ENCODE measurements at places on chromosomes 1 and 21. TPM values are rescaled to one million over a fixed set of nuclear protein-coding genes. Genes with fewer than 3 reads are reported as not detected.

GRCh38 chr1:183620311-183620710 lies 15.3 kb downstream of the ARPC5 start:
- no peak for DNase-seq

- DNase-seq, result no peak
These were observed 116.2 kb downstream of the NFIA start for GRCh38 chr1:61198554-61198953.

- no peak for DNase-seq
These were observed 8.0 kb upstream of the FTCD start for GRCh38 chr21:46163380-46163779.

DNA sequence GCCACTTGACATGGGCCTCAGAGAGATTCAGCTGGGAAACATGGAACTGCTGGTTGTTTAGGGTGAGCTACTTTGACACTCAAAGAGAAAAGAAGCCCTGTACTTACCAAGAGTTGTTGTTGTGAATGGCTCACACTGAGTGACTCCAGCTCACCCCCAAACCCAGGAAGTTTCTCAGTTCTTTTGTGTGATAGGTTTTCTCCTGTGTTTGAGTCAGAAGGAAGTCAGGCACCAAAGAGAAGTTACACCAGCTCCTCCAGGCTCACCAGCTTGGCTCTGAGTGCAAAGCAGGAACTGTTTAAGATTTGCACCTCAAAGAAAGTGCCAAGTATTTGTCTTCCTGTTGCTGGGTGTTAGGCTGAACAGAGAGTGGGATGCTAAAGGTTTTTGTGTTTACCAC lies 111.2 kb upstream of the PROX1 start:
- no peak for DNase-seq

- DNase-seq, result peak; percentile 43
These were observed 1.5 kb downstream of the UBE2G2 start for GRCh38 chr21:44800103-44800502.

PFKL gene
- 42.4 TPM for polyA plus RNA-seq

GRCh38 chr1:162070094-162070748 lies 730 bp downstream of the NOS1AP start:
- peak; percentile 8 for DNase-seq

- no peak for DNase-seq
These were observed 37.8 kb downstream of the NID1 start for GRCh38 chr1:236027104-236027503.

DNA sequence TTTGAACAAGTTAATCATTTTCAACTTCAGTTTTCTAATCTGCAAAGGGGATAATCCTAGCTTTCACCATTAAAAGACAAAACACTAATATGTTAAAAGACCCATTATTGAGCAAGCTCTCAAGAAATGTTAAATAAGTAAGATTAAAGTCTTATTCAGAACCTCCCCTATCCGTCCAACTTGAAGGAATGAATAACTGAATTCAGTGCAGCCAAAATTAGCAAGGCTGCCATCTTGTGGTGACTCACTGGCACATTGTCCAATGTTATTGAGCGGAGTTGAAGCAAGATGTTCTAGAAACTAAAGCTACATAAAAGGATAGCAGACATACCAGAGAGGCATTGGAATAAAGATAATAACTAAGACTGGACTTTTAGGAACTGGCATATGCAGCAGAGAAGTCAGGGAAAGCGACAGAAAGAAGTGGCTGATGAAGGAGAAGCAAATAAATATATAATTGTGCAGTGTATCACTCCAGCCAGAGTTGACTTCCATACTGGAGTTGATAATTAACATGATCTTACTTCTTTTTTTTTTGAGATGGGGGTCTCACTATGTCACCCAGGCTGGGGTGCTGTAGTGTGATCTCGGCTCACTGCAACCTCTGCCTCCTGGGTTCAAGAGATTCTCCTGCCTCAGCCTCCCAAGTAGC lies 8.2 kb upstream of the CAP1 start:
- DNase-seq, result peak; percentile 57

- DNase-seq, result peak; percentile 17
These were observed 14.9 kb downstream of the MAP3K7CL start for GRCh38 chr21:29145354-29145782.

- no peak for DNase-seq
These were observed 136.6 kb downstream of the SLC30A10 start for GRCh38 chr1:219791766-219792165.

- DNase-seq, result no peak
These were observed 99.5 kb upstream of the CSF3R start for GRCh38 chr1:36582066-36582755.

MROH9 gene
- not detected for polyA plus RNA-seq

GRCh38 chr21:14753466-14754258 lies 207.5 kb upstream of the SAMSN1 start:
- no peak for DNase-seq

DNA sequence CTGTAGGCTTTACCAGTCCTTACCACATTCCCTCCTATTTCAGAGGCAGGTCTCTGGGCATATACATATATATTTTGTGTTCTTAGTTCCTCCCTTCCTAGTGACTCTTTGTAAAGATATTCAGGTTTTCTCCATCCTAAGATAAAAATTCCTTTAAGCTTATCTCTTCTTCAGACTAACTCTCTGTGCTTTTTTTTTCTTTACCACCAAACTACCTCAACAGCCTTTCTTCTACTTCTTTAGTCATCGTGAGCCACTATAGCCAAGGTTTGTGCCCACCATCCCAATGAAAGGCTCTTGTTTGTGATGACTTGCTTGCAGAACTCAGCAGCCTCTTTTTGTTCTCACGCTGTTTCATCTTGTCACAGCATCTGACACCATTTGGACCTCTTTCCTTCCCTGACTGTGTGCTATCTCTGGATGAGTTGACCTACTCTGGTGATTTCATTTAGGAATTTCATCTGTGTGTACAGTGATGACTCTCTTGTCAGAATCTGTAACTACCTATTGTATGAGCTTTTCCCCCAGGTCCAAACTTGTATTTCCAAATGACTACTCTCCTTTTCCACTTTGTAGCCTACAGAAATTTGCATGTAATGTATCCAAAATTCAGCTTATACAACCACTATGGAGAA lies 59.0 kb upstream of the MACF1 start:
- no peak for DNase-seq

DENND2C gene
- polyA plus RNA-seq, result 0.16 TPM

GRCh38 chr21:42533306-42533962 lies 19.8 kb downstream of the SLC37A1 start:
- DNase-seq, result no peak

GRCh38 chr1:31764312-31765040 lies at the start of gene ADGRB2:
TSS of gene ADGRB2 (minus strand) at chr1:31764340. CDS start at chr1:31757221, 7,119 bp downstream.
- peak; percentile 35 for DNase-seq

DNA sequence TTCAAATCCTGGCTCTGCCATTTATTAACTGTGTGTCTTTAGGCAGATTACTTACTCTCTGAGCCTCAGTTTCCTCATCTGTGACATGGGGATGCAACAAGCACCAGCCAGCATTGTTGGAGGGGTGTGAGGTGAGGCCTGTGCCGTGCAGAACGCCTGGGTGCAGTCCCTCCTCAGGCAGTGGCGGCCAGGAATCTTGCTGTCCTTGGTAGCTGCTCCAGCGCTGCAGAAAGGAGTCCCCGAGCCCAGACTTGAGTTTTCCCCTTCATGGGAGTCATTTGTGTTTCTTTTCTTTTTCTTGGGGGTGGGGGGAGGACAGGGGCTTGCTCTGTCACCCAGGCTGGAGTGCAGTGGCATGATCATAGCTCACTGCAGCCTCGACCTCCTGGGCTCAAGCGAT lies 46.6 kb downstream of the DISP3 start:
- DNase-seq, result no peak

AIM2 gene
- polyA plus RNA-seq, result not detected

DNA sequence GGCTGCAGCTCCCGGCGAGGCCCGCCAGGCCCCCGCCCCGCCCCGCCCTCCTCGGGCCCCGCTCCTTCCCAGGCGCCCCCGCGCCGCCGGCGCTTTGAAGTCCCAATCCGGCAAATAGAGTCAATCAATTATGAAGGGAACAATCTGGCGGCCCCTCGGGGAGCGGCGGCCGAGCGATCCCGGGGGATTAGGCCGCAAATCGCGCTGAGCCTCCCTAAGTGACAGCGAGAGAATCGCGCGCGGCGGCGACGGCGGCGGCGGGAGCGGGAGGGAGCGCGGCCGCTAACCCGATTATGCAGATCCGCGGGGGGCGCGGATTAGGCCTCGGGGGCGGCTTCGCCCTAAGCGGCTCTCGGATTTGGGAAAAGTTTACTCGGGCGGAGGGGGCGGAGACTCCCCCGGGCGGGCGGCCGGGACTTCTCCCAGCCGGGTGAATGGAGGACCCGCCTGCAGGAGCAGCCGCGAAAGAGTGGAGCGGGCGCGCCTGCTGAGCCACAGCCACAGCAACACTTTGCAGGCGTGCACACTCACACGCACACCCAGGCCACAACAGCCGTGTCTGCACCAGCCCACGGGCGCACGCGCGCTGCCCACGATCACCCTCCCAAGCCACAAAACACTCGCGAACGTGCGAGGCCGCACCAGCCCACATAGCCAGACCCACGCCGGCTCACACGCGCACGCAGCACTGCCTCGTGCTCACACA lies 23.0 kb upstream of the DMBX1 start:
- DNase-seq, result no peak

DNA sequence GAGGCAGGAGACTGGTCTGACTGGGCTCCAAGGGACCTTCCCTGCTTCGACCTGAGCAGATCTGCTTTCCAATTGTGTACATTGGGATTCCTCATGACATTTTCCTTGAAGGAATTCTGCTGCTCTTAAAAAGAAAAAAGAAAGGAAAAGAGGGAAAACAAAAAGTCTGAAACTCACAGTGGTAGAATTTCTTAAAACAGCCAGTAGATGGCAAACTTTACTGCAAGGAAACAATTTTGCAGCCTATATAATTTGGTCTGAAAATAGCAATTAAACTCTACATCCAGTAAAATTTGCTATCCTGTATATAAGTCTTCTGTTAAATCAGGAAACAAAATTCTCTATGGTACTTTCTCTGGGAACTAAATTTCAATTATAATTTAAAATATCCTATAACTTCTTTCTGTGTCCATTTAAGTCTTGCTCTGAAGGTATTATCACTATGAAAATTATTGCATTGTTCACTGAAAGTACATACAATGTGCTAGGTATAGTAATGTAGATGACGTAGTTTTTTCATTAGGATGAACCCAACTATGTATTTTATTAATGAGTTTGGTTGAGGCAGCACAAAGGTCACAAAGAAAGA lies 59.8 kb downstream of the CRB1 start:
- DNase-seq, result no peak

DNA sequence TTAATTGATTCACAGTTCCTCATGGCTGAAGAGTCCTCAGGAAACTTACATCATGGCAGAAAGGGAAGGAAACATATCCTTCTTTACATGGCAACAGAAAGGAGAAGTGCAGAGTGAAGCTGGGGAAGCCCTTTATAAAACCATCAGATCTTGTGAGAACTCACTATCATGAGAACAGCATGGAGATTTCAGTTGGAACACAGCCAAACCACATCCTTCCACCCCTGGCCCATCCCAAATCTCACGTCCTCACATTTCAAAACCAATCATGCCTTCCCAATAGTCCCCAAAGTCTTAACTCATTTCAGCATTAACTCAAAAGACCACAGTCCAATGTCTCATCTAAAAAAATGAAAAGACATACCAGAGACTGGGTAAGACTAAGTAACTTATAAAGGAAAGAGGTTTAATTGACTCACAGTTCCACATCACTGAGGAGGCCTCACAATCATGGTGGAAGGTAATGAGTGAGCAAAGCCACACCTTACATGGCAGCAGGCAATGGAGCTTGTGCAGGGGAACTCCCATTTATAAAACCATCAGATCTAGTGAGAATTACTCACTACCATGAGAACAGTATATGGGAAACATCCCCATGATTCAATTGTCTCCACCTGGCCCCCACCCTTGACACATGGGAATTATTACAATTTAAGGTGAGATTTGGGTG lies 105.2 kb downstream of the MRPL39 start:
- no peak for DNase-seq

DNA sequence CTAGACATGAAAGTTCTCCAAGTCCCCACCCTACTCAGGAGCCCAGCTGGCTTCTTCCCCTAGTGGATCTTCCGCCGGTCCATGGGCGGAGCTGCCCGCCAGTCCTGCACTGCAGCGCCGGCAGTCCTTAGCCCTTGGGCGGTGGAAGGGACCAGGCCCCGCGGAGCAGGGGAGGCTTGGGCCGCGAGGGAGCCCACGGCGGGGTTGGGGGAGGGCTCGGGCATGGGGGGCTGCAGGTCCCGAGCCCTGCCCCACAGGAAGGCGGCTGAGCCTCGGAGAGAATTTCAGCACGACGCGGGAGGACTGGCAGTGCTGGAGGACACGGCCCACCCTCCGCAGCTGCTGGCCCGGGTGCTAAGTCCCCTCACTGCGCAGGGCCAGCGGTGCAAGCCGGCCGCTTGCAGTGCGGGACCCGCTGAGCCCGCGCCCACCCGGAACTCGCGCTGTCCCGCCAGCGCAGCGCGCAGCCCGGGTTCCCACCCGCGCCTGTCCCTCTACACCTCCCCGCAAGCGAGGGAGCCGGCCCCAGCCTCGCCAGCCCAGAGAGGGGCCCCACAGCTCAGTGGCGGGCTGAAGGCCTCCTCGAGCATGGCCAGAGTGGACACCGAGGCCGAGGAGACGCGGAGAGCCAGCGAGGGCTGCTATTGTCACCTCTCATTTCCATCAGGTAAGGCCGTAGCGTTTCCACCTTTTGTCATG lies 1398.6 kb downstream of the MRPL39 start:
- DNase-seq, result no peak

- no peak for DNase-seq
These were observed 46.7 kb downstream of the H3-3A start for GRCh38 chr1:226108935-226109828.

- DNase-seq, result no peak
These were observed 36.4 kb upstream of the PRSS38 start for GRCh38 chr1:227779021-227779441.

DNA sequence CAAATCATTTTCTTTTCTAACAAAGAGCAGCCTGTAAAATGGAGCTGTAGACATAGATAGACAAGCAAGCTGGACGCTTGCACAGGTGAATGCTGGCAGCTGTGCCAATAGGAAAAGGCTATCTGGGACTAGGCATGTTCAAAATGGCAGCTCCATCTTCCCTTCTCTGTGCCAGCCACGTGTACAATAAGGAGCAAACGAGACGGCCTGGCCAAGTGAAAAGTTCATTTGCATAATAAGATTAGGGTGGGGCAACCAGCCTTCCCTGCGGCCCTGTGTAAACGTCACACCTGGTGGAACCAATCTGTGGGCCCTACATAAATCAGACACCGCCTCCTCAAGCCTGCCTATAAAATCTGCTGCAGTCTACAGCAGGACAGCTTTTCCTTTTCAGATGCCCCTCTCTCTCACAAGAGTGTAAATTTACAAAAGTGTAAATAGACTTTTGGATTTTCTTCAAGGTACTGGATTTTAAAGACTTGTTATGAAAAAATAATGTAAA lies 16.6 kb upstream of the EDEM3 start:
- no peak for DNase-seq

DNA sequence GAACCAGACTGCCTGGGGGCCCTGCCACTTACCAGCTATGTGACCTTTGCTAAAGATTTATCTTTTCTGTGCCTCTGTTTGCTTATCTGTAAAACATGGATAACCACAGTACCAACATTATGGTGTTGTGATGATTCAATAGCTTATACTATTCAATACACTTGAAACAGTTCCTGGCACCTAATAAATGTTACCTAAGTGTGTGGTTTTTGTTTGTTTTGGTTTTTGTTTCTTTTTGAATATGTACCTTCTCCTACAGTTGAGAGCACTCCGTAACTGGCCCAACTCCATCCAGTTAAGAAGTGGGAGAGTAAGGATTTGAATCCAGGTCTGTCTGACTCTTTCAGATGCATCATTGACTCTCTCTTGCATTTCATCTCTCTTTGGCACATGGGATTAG lies 125.8 kb upstream of the C8B start:
- no peak for DNase-seq
